ENCODE measurements at places on chromosomes 7 and 10.

- DNase-seq, result no peak
Observed at GRCh38 chr10:61618388-61618961, 44.3 kb upstream of the CABCOCO1 start.

DNA sequence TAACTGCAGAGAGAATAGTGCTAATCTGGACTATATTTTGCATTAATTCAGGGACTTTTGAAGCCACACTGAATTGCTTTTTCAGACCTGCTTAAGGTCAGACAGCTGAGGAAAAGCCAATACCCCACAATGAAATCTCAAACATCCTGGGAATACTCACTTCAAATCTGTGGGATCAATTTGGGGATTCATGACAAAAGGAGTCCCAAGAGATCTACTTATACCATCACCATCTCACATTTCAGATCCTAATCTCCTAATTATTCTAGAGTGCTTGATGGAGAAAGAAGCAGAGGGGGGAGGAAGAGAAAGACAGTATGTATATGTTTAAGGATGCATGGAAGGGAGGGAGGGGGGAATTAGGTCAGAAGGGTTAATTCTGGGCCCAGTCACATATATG is 202.2 kb downstream of the CACNA2D1 start:
- no peak for DNase-seq

DNA sequence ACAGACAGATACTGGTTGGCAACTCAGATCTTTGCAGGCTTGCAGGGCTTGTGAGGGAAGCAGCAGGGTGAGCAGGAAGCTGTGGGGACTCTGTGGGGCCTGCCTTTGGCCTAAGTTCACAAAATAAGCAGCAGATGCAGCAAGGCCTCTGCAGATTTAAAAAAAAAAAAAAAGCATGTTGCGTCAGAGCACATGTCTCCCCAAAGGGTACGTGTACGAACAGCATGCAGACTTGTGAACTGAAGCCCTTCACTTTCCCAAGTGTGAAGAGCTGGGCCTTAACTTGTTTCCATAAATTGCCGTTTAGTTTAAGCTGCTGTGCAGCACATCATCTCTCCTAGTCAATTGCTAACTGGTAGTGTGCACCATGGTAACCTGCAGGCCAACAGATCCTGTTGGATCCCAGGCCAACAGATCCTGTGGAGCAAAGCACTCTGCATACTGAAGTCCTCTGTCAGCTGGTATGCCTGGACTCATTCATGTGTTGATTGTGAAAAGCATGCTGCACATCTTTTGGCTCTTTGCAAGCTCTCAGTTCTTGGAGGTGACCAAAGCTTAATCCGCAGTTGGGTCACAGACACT is 10.8 kb upstream of the XPNPEP1 start:
- no peak for DNase-seq

DNA sequence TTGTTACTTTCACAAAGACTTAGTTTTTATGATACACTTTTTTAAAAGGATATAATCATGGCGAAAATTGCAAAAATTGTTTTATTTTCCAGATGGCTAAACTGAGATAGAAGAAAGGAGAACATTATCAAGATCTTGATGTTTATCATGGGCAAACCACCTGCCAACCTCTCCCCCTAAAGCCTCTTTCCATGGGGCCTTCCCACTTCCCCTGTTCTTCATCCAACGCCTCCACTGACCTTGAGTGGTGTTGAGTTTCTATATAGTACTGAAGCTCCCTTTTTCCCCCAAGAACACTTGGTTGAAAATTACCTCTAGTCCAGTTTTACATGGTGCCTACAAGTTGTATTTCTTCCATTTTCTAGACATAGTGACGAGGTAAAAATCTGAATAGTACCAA is 5.0 kb downstream of the CREB3L2 start:
- DNase-seq, result no peak

- no peak for DNase-seq
Observed at GRCh38 chr7:28546067-28546466, 133.7 kb downstream of the CREB5 start.

- DNase-seq, result no peak
Observed at GRCh38 chr7:87267239-87267900, 47.8 kb upstream of the TMEM243 start.

GRCh38 chr10:34811126-34811967 is 3.7 kb downstream of the PARD3 start:
- DNase-seq, result no peak

DNA sequence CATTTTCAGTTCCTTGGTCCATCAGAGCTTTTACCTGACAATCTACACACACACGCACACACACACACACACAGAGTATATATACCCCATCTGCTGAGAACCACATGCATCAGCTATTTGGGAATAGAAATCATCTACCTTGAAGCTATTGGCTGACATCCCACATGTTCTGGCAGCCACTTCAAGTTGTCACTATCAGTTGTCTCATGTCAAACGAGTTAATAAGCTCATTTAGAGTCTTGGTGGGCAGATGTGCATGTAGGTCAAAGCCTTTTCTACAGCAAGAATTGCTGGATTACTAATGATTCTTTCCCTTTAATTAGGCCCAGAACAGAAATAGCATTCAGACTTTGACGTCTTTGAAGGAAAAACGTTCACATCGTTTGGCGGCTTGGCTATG is 36.8 kb downstream of the COL28A1 start:
- no peak for DNase-seq

GRCh38 chr10:113917636-113918035 is 63.2 kb downstream of the NHLRC2 start:
- DNase-seq, result no peak

- no peak for DNase-seq
Observed at GRCh38 chr7:31254926-31255325, 85.6 kb downstream of the NEUROD6 start.

Data from esophagus squamous epithelium (tissue), 5 donors.